ENCODE measurements at places on chromosomes 2 and 18.

DNA sequence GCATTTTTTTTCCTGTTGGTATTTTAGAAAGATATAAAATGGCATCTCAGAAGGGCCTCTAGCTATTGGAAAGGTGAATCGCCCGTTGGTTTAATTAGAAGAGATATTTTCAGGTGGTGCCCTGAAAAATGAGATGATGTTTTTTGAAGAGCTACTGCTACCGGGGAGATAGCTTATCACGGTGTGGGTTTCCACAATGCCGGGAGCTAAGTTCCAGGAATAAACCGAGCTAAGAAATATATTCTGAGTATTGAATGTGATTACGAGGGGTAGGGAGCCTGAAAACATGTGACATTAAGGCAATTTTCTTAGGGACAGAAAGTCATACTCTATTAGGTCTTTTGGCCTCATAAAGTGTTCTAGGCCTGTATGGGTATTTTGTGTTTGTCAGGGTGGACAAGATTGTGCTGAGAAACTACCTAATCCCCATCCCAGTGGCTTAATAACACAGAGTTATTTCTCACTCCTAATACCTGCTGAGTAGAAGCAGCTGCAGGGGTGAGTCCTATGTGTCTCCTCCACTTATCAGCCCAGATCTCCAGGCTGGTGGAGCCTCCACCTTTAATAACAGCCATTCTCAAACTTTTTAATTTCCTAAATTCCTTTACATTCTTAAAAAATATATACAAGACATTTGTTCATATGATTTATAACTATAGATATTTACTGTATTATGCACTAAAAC is 150.2 kb downstream of the LRRTM1 start:
- no peak for DNase-seq

GRCh38 chr2:10053351-10053750 is 10.0 kb downstream of the KLF11 start:
- DNase-seq = no peak

- DNase-seq = no peak
Observed at GRCh38 chr2:168311261-168311910, 64.0 kb upstream of the STK39 start.

GRCh38 chr2:65974067-65974723 is 460.7 kb upstream of the MEIS1 start:
- DNase-seq = no peak

DNA sequence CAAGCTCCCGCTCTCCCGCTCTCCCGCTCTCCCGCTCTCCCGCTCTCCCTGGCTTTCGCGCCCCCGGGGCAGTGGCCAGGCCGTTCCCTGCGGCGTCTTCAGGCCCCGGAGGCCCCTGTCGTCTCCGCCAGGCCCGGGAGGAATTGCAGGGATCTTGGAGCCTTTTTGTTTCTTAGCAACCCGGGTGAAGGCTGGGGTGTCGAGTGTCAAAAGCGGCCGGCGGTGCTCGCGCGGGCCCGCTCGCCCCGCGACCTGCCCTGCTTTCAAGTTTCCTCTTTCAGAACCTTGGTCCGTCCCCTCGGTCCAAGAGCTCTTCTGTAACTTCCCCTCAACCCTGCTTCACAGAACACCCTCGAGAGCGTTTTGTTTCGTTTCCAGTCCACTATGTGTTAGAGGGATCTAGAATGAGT is 1.4 kb downstream of the RNF138 start:
- DNase-seq = no peak

DNA sequence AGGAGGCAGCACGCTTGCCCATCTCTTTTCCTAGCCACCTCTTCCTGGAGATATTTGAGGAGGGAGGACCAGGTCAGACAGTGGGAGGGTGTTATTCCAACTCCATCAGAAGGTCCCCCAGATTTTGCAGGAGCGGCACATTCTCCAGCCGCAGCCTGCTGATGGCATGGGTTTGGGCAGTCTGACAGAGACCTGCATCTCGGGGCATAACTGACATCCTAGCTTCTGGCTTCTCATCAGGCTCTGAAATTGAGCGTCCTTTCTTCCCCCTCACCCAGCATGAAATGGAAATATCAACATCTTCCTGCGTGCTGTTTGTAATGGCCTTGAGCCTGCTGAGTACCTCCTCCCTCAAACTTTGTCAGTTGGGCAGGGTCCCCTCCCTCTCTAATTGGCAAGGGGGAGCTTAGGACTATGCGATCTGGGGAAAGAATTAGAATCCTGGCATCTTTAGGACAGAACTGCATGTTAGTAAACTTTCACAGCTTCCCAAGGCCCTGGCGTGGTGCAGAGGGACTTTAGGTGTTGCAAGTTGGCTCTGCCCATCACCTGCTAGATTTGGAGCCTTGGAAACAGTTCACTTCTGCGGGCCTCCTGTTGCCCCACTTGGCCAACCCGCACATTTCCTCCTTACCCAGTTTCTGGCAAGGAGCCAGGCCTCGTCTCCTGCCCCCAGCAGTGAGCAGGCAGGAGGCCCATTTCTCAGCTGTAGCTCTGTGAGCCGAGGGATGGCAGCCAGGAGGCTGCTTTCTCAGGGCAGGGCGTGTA is 2.2 kb downstream of the ITM2C start:
- no peak for DNase-seq

- no peak for DNase-seq
Observed at GRCh38 chr2:27792759-27793158, 21.2 kb downstream of the MRPL33 start.

DNA sequence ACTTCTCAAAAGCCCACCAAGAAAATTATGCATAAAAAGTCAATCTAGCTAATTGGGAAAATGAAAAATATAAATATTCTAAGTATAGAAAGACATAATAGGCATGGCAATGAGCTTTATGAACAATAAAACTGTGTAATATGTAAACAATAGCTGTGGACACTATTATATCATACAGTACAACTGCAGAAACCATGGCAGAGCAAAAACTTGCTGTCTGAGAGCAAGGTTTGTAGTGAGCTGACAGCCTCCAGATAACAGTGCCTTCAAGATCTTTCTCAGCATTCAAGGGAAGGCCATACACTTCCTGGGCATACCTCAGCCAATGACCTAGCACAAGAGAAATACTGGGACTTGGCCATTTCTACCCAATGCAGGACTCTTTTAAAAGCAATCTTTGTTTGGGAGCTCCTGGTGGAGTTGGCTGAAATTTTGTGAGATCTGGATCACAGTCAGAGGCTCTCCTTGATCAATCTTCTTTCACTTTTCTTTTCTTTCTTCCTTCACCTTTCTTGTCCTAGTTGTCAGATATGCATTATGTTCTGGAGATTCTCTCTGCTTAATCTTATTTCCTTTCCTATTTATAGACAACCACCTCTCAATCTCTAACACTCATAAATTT is 427.2 kb upstream of the UBE2E3 start:
- no peak for DNase-seq

GRCh38 chr2:70514612-70515055 is 39.0 kb downstream of the TGFA start:
- no peak for DNase-seq

- no peak for DNase-seq
Observed at GRCh38 chr2:167342769-167343168, 454.5 kb downstream of the XIRP2 start.

DNA sequence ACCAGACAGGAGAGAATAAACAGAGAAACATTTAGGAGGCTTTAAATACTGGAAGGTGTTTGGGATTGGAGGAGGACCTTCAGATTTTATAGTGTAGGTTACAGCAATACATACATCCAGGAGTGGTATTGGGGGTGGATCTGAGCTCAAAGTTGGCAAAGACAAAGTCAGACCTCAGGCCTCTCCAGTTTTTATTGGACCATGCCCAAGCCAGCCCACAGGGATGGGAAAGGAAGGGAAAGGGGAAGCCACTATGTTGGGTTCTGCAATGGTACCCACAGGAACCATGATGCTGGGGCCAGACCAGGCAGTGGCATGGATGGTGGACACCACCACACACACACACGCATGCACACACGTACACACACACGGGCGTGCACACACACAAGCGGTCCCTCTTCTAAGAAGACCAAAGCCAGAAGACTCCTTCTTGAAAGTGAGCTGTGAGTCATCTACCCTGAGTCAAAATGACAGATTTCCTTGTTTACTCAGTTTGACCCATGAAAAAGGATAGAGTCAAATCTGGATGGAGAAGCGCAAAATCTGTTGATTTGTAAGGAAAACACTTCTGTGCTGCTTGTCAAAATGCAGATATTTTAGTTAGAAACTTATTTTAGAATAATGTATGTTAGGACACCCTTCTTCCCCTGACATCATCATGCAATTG is 87.9 kb downstream of the TRABD2A start:
- DNase-seq = no peak

DNA sequence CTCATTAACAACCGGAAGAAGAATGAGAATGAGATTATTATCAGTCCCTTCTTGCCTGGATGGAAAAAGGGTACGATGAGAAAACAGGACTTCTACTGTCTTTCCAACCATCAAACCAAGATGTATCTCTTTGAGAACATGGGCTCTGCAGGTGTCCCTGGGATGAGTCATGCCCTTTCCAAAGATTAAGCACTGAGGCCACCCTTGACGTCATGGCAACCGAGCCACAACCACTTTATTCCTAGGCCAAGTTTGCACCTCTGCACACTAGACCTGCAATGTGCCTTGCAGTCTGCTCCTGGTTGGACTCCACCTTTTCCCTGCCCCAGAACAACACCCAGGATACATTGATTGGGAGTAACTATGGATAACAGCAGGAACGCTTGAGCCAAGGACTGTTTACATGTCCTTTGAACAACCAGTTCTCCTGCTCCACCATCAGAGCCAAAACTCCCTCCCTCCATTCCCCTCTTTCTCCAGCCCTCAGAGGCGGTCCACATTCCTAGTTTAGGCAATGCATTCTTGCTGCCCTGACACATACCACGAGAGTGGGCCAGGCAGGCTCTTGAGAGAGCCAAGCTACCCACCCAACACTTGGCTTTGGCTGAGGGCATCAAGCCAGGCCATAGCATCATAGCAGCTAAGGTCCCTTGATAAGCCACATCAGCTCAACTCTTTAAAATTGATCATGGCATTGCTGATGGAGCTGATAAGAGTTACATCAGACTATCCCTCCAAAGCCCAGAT is 310.7 kb downstream of the TNS1 start:
- no peak for DNase-seq

DNA sequence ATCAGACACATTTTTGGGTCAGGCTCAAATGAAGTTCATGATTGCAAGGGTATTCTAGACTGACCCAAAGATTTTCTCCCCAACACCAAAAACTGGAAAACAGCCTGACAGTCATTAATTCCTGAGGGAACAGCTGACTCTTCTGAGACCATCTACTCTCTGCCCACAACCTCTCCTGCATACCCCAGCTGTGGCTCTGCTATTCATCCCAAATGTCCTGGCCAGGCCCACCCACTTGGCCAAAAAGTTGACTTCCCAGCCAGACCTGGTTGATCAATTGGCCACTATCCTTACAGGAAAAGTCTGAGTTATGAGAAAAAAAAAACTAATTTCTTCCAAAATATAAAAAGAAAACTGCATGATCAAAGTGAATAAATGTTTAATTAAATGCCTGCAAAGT is 103.8 kb upstream of the ST3GAL5 start:
- no peak for DNase-seq

- DNase-seq = peak; percentile 13
Observed at GRCh38 chr2:18435426-18436037, 124.9 kb downstream of the RDH14 start.

- no peak for DNase-seq
Observed at GRCh38 chr2:7812231-7812995, 869.4 kb upstream of the ID2 start.

- no peak for DNase-seq
Observed at GRCh38 chr2:47003641-47004427, 88.2 kb upstream of the MCFD2 start.

DNA sequence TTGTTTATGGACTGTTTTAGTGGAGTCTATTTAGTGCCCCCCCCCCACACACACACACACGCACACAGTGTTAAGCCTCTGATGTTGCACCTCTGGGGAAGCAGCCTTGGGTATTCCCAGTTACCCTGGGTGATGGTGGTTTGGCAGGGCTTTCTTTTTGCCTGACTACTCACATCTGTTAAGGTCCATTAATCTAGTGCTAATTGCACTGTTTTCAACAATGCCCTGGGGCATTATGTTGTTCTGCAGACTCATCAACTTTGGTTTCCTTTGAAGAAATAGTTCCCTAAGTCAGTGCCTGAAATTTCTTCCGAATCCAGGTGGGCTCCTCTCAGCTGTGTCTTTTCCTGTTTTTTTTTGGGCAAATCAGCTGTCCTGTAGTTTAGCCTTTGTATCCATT is 34.7 kb downstream of the SPOPL start:
- no peak for DNase-seq

All from activated CD4-positive, alpha-beta T cell treated with anti-CD3 and anti-CD28 coated beads, Interleukin-2, amount 50 U/mL, for 24 hours (primary cell).